ENCODE measurements at places on chromosomes 6 and 20.

GRCh38 chr6:143963158-143963919, 44.7 kb downstream of the PLAGL1 start:
- DNase-seq, result no peak

DNA sequence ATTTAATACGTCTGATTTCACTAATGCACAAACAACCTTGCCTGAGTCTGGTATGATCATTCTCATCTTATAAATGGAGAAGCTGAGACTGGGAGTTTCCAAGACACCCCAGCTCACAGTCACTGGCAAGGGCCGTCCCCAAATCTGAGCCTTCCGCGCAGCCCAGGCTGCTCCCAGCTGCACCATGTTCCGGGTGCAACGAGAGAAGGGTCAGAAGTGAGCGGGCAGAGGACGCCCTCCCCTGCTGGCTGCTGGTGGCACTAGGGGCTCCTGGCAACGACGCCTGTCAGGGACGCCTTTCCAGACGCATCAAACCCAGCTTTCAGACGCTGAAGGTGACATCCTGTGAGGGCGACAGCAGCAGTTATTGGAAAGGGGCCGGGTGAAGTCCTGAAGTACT, 115.3 kb upstream of the PROKR2 start:
- DNase-seq, result no peak

DNA sequence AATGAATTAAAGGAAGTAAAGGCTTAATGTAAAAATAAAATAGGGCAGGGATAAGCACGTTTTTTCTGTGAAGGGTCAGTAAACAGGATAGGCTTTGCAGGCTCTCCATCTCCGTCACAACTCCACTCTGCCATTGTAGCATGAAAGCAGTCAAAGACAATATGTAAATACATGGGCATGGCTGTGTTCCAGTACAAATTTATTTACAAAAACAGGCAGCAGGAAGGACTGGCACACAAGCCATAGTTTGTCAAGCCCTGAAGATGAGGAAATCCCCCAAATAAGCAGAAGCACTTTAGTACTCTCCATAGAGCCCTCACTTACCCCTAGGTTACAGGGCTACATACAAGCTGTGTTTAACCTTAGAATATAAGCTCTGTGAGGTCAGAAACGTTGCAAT, 8.9 kb upstream of the FBXO9 start:
- DNase-seq, result no peak

GRCh38 chr6:76681781-76682180, 609.3 kb upstream of the IMPG1 start:
- DNase-seq, result no peak

- no peak for DNase-seq
Observed at GRCh38 chr20:14336686-14337085, 726 bp downstream of the FLRT3 start.

- DNase-seq, result no peak
Observed at GRCh38 chr6:75751443-75751842, 2.4 kb downstream of the MYO6 start.

GRCh38 chr20:21049305-21049828, 56.8 kb downstream of the LINC00237 start:
- no peak for DNase-seq

DNA sequence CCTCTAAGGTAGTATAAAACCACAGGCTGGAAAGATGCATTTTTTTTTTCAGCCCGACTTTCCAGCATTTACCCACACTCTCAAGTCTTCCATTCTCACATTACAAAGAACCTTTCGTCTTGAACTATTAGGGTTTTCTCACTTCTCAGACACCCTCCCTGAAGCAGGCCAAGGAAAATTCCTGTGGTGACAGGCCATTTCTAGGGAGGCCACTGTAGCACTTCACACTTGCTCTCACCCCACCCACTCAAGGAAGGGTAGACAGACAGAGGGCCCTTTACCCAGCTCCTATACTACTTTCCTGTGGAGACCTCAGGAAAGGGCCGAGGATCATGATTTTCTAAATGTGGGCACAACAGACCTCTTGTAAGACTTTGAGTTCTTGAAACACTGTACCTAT, 27.7 kb downstream of the KCNS1 start:
- DNase-seq, result no peak

GRCh38 chr6:28371280-28371679, 21.5 kb downstream of the ZKSCAN3 start:
- DNase-seq, result no peak

- no peak for DNase-seq
Observed at GRCh38 chr20:48858075-48858790, 30.4 kb upstream of the PREX1 start.

GRCh38 chr6:111782887-111783466, 90.3 kb downstream of the FYN start:
- no peak for DNase-seq

DNA sequence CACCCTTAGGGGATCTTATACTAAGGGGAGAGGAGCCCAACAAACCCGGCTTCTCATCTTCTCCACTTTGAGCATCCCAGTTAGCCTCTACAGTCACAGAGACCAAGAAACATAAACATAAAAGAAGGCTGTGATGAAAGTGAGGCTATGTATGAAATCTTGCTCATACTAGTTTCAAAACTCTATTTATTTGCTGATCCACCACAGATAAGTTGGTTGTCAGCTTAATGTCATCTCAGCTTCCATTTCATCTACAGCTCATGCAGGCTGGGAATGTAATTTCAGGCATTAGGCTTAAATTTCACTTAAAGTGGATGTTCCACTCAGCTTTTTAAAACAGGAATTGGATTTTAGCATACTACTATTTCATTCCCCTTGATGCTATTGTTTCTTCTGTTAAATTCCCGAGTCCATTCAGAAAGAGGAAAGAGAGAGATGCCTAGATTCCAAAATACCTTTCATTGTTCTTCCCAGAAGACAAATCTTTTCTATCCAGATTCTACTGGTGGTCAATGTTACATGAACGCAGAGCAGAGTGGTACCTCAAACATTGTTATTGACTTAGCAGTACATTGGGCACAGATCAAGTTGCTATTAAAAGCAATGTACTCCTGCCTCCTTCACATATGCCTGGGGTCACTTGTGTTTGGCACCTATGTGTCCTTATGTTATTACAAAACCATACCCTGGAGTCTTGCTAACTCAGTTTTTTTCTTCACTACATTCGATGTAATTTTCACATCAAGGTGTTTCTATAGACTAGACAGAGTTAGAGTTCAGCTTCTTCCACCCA, 149.0 kb downstream of the HACE1 start:
- DNase-seq, result no peak

DNA sequence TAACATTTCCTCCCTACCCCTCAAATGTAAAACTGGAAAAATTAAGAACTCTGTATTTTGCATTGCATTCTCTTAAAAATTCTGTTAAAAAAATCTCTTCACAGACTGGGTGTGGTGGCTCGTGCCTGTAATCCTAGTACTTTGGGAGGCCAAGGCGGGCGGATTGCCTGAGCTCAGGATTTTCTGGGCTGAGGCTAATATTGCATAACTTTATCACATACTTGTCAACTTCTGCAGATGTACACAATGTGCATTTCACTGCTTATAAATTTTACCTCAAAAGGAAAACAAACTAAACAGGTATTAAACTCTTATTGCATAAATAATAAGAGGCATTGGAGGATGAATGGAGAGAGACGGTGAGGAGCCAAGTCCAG, 21.1 kb downstream of the YTHDF1 start:
- DNase-seq, result no peak

GRCh38 chr6:10363911-10364310, 51.0 kb downstream of the TFAP2A start:
- DNase-seq, result no peak

DNA sequence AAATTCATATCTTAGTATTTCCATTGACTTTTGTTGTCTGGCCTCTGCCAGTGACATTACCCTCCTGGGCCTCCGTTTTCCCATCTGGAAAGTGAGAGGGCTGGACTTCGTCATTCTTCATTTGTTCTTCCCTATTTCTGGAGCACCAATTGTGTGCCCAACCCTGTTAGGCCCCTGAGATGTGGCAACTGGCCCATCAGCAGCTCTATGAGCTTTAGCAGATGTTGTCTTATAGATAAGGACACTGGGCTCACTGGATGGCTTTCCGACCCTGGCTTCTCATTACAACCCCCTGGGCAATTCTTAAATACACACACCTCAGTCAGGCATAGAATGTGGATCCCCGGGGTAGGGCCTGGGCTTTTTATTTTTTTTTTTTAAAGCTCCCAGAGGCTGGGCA, 14.7 kb downstream of the PABPC1L start:
- no peak for DNase-seq

DNA sequence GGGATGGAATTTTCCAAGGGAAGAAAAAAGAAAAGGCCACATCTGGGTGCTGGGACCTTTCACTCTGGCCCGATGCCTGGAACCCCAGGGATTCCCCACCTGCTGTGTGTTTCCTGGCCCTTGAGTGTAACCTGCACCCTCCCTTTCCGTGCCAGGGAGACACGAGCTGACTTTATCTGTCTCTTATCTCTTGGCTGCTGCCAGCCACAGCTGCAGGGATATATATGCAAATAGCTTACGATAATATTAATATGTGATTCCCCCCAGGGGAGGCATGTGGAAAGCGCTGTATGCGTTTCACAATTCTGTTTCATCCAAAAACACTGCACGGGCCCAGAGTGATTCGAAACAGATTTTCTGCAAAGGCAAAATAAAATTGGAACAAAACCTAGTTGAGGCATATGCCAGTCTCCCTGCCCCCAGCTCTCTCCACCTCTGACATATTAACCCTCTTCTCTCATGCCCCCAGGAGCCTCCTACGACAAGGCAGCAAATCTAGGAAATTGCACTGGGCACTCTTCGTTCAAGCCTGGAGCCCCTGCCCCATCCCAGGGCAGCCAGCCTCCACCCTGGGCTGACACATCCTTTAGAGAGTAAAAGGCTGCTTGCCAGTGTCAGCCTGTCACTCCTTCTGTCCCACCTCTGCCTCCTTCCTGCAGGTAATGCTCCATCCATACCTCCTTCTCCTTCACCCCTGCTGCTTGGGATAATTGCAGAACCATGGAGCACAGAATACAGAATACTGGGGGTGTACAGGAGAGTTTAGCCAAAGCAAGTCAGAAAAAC, 1.3 kb downstream of the RIPOR3 start:
- no peak for DNase-seq

GRCh38 chr6:129719692-129720091, 9.7 kb upstream of the ARHGAP18 start:
- DNase-seq, result no peak

DNA sequence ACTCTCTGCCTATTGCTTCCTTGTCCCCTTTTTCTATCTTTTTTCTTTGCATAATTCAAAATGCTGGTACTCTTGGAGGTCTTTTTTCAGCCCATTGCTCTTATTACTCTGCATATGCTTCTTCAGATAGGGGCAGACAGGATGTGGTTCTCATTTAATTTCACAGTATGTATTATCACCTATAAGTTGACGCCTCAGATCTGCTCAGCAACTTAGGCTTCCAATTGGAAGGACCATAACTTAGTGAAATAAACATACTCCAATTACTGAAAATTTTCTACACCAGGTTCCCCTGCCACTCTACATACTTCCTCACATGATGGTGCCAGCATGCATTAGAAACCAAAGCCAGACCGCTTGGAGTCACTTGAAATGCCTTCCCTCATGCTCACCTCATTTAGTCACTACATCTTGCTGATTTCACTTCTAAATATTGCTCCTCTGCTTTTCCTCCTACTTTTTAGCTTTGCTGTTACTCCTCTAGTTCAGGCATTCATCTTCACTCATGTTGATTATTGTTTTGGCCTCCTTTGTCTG, 34.5 kb upstream of the AHI1 start:
- DNase-seq, result no peak

- no peak for DNase-seq
Observed at GRCh38 chr6:56144538-56145324, 102.6 kb downstream of the COL21A1 start.

DNA sequence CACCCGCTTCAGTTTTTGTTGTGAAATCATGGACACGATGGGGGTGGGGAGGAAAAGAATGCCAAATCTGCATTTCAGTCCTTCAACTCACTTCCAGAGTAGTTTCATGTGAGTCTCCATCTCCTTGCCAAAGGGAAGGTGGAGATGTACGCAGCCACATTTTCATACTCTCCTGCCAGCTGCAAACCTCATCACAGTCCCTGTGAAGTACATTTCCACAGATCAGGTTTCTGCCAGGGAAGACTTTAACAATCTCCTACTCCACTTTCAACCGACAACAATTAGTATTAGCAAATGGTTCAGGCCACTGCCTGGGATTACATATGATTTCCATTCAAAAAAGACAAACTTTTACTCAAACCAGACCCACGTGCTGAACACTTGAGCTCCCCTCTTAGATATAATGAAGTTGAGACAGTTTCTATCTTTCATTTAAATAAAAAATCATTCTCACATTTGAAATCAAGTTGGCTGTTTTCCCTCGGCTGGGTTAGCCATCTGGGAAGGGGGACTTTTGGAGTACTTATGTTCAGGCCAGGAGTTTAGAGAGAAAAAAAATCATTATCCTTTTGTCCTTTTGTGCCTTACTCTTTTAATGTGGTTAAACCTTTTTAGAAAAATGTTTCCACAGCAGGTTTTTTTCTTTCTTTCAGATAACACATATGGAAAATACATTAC, 51.0 kb upstream of the CEP162 start:
- DNase-seq, result no peak

GRCh38 chr6:80714513-80714912, 608.0 kb downstream of the BCKDHB start:
- no peak for DNase-seq

GRCh38 chr20:3654326-3655130, 8.7 kb downstream of the GFRA4 start:
- no peak for DNase-seq

DNA sequence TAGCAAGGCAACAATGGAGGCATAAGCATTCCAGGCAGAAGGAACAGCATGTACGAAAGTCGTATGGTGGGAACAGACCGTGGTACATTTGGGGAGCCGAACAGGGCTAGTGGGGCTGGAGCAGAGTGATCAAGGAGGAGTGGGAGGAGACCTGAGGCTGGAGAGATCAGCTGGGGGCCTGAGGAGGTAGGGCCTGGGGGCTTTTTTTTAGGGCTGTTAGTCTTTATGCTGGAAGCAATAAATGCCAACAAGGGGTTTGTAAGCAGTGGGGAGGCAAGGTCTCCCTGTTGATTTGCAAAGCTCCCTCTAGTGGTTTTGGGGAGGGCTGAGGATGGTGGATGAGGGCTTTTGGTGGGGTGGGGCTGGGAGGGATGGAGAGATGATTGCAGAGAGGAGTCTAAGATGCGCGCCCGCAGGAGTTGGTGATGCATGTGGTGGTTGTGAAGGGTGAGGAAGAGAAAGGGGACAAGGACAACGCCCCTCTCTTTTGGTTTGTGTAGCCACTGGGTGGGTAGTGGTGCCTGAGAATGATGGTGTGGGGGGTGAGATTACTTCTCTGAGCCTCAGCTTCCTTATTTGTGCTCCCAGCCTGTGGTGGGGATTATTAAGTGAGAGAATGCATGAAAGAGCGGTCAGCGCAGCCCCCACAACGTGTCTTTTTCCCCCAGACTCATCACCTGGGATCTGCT, 74.1 kb upstream of the TOX2 start:
- DNase-seq, result no peak

- DNase-seq, result no peak
Observed at GRCh38 chr20:9119776-9120175, 50.9 kb downstream of the PLCB4 start.

Data from Right ventricle myocardium inferior (tissue), 1 donor.